ENCODE measurements at places on chromosomes 3 and 15.

DNA sequence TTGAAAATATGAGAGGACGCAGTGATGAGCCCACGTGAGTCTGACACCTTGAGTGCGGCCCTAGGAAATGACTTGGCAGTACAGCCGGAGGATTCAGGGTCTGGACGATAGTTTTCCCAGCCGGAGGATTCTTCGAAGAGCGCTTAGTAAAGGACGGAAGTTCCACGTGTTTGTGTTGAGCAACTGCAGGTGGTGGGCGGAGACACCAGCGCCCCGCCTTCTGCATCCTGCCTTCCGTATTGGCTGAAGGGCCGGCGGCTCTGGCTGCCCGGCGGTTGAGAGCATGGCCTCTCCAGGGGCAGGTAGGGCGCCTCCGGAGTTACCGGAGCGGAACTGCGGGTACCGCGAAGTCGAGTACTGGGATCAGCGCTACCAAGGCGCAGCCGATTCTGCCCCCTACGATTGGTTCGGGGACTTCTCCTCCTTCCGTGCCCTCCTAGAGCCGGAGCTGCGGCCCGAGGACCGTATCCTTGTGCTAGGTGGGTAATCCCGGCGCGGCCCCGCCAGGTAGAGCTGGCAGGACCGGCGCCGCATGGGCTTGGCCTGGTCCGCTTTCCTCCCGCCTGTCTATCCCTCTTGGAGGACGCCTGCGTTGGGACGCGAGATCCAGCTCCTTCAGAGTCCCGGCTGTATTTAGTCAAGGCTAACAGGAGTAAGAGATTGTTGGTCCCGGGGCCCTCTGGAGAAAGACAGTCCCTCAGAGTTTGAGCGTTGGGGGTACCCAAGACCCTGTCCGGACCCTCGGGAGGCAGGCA lies at the start of gene EEF1AKMT4:
EEF1AKMT4 (plus strand) TSS at position 261 of the 755 bp plus-strand sequence; CDS start at position 284, 23 bp downstream.
- DNase-seq, result peak; percentile 88

DNA sequence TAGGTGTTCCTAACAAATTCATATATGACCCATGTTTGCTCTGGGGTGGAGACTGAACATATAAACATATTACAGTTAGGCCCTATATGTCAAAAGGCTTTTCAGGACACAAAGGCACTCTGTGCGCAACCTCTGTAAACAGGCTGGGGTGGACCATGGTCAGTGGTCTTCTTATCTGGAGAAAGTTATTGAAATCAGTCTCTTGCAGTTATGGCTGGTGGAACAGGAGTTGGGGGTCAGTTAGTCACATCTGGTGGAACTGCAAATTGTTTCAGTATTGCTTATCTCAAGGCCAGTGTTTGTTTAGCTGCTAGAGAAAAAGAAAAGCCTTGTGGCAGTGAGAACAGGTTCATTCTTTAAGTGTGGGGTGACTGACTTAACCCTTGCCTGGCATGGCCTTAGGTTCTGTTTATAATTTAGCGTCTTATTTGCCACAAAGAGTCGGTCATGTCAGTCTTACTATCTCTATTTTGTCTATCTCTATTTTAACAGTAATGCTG lies 5.9 kb upstream of the GP9 start:
- no peak for DNase-seq

GRCh38 chr15:81896356-81896755 lies 149.5 kb downstream of the MEX3B start:
- no peak for DNase-seq

GRCh38 chr3:188486126-188486525 lies 332.2 kb downstream of the LPP start:
- no peak for DNase-seq

DNA sequence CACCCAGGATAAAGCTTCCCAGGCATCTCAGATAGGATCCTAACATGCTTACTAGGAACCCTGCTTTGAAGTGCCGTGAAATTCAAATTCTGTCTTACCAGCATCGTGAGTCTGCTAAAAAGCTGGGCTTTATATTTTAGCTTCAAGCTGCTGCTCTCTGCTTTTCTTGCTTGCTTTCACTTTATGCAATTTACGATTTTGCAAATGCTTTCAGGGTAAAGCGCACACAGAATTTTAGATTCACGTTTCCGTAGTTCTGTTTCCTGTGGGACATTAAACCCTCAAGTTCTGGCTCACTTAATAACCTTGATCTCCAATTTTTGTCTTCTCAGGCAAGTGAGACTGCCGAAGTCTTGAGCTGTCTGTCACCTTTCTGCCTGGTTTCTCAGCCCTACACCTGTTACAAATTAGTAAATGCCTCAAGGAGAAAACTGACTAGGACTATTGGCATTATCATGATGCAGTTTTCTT lies 170.5 kb upstream of the TGFBR2 start:
- DNase-seq, result no peak

GRCh38 chr15:97077975-97078374 lies 747.5 kb downstream of the NR2F2 start:
- DNase-seq, result no peak

DNA sequence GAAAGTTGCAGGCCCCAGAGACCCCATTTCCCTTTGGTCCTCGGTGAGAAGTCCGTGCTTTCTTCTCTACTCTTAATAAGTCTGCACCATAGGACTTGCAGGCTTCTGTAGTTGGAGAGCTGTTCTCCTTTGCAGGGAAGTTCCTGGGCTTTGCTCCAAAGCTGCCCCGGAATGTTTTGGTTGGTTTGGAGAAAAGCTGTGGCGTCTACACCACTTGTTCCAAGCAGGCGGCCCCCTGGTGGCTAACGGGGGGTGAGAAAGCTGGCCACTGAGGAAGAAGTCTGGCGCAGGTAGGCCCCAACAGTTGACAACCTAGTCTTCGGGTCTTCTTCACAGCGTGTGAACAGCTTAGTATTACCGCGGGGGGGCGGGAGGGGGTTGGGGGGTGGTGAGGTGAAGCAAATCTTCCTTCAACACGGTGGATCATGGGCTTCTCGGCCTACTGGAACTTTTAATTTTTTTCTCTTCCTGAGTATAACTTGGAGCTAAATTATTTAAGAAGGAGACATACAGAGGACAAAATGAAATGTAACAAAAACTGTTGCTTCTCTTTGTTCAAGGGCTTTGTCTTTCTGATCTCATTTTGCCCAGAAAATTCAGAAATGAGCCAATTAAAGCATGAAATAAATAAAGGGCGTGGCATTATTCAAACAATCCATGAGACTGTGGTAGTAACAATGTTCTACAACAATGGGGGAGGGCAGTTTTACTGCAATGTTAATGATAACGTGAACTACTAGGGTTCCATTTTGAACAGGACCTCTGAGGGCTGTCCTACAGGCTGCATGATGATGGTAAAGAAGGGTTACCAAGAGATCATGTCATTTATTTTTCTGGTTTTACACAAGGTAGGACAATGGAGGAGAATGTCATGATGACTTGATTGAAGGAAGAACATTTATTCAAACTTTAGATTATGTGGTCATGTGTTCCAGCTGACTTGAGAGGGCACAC lies 2.2 kb upstream of the THRB start:
- DNase-seq, result no peak

- no peak for DNase-seq
Measured at GRCh38 chr3:184796551-184796950, 15.4 kb upstream of the VPS8 start.

GRCh38 chr3:142088522-142088921 lies 60.8 kb downstream of the TFDP2 start:
- DNase-seq, result no peak

- DNase-seq, result no peak
Measured at GRCh38 chr3:43497422-43497821, 124.4 kb downstream of the ANO10 start.

- DNase-seq, result no peak
Measured at GRCh38 chr3:30314757-30315325, 291.6 kb upstream of the TGFBR2 start.

DNA sequence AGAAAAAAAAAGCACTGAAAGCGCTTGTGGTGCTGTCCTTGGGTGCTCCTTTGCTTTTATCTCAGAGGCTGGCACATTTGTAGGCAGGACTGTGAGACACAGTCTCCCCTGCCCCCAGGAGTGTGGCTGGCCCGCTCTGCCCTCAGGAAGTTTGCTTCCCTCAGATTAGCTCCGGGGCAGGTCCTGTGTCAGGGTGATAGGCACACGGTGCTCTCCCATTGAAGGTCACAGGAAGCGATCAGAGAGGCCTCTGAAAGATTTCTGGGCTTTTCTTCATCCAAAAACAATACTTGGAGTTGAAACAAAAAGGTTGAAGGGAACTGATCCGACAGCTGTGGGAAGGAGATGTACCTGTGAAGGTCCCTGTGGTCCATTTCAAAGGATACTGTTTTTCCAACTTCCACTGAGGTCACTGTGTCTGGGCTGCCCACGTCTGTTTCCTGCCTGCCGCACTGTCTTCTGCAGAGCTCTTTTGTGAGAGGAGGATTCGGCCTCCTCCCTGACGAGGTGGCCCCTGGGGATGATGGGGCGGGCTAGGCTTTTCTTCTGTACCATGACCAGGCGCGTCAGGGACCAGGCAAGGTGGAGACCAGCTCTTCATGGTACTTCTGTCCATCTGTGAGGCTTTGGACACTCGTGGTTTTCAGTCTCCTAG lies 330.5 kb upstream of the CTDSPL start:
- DNase-seq, result no peak

DNA sequence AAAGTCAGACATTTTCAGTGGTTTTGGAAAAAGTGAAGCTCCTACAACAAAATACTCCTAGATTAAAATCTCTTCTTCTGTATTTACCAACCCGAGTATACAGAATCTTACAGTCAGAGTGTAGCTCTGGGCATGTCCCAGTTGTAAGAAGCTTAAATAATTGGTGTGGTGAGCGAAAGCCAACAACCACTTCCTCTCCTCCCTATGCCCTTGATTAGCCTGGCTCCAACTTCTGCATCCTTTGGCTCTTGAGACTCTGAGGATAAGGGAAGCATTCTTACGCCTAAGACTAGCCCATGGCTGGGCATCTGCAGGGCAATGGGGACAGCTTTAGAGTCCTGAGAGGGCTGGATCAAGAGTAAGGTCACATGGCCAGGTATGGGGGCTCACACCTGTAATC lies 25.5 kb downstream of the RFT1 start:
- DNase-seq, result no peak

- no peak for DNase-seq
Measured at GRCh38 chr15:101172501-101173071, 79.3 kb downstream of the CHSY1 start.

DNA sequence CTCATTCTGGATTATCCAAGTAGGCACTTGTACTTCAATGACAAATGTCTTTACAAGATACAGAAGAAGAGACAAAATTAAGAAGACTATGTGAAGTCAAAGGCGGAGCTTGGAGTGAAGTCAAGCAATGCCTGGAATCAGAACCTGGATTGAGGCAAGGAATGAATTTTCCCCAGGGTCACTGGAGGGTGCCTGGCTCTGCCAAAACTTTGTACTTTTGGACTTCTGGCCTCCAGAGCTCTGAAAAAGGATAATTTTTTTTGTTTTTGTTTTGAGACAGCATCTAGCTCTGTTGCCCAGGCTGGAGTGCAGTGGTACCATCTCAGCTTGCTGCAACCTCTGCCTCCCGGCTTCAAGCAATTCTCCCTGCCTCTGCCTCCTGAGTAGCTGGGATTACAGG lies 119.3 kb upstream of the AGBL1 start:
- no peak for DNase-seq

DNA sequence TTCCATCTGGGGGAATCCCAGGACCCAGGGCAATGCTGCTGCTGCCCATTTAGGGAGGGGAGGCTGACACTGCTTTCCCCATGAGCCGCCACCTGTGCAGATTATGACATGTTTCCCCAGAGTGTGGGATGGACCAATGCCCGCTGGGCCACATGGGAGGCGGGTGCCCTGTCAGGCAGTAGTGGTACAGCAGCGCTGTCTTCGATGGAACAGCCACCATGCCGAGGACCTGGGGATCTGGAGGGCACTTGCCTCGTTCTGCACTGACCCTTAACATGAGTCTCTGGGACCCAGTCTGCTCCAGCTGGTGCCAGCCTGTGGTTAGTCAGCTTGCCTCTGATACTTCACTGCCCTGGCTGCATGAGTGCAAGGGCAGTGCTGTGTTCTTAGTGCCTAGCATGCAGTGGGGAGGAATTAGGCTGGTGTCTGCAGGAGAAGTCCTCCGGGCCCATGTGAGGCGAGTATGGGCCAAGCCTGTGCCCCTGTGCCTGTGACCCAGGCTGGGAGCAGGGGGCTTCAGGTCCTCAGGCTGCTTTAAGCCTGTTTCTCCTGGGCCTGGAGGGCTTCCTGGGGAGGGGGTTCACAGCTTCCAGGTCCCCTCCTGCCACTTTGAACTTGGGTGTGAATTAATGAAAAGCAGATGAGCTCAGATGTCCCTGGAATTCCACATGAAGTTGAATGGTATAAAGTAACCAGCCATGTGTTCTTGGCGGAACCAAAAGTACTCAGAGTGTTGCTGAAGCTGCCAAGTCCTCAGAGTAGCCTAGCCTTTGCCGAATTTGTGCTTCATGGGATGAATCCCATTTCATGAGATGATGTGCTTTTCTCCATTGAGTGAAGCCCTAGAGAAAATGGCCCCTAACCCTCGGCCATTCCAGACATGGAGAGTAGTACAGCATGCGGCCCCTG lies 22.9 kb downstream of the KLF13 start:
- DNase-seq, result no peak

DNA sequence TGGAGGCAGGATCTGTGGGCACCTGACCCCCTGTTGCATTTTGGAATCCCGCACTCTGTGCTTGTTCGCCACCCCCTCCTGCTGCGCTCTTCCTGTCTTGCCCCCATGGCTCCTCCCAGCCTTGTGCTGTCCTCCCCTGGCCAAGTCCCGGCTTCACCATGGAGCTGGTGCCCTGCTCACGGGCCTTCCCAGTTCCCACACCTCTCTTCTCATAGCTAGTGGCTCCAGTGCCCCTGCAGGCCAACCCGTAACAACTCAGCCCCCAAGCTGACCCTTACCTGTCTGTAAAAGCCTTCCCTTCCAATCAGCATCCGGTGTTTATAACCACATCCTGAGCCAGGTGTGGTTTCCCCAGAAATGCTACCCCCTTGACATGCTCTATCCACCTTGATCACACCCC lies 407.7 kb upstream of the C2CD4B start:
- no peak for DNase-seq

- no peak for DNase-seq
Measured at GRCh38 chr15:48091522-48091921, 29.3 kb upstream of the SLC24A5 start.

DNA sequence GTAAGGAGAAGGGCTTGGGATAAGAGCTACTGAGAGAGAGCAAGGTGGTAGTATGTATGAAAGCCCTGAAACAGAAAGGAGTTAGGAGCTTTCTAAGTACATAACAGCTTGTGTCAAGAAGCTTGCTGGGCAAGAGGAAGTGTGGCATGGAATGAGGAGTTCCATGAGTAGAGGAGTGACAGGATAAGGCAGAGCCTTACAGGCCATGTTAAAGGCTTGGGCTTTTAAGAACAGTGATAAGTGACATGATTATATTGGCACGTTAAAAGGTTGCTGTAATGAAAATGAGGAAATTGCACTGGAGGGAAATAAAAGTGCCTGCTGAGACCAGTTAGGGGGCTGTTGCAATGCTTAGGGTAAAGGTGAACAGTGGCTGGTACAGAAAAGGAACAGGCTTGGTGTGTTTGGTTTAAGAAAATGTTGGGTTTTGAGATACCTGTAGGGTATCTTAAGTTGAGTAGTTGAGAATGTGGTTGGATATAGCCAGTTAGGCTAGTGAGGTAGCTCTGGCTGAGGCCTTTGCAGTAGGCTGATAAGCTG lies 49.0 kb downstream of the MEF2A start:
- DNase-seq, result no peak

DNA sequence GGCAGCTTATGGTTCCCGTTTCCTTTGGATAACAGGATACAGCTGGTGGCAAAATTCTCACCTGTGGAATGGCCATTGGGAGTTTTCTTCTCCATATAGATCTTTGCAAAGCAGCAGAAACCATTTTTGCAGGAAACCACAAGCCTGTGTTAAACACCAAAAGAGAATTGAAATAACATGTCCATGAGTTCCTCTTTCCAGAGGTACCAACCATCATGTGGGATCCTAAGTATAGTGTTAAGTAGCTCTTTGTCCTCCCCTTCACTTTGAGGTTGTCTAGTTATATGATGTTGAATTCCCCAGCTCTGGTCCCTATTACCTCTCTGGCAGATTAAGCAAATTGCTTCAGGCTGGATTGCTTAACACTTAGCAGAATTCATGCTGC lies 94.9 kb downstream of the AKAP13 start:
- DNase-seq, result no peak

Data from effector CD8-positive, alpha-beta T cell (primary cell).